Peyer's patch (tissue), 4 donors: ENCODE measurements at places on chromosomes 1 and 21.

DNA sequence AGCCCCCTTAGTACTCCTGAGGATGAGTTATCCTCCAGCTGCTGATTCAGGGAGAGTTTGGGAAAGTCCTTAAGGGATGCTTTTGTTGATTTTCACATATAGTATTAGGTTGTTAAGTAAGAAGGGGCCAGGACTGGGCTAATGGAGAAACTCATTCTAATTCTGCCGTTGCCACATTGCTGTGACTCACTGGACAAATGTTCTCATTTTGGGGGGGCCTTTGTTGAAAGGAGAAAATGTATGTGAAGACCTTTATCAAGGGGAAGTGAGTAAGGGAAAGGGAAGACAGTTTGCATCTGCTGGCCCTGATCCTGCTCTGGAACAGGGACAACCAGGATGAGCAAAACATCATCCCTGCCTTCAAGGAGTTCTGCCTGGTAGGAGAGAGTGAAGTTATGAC lies 123.2 kb upstream of the FGGY start:
- DNase-seq = no peak

DNA sequence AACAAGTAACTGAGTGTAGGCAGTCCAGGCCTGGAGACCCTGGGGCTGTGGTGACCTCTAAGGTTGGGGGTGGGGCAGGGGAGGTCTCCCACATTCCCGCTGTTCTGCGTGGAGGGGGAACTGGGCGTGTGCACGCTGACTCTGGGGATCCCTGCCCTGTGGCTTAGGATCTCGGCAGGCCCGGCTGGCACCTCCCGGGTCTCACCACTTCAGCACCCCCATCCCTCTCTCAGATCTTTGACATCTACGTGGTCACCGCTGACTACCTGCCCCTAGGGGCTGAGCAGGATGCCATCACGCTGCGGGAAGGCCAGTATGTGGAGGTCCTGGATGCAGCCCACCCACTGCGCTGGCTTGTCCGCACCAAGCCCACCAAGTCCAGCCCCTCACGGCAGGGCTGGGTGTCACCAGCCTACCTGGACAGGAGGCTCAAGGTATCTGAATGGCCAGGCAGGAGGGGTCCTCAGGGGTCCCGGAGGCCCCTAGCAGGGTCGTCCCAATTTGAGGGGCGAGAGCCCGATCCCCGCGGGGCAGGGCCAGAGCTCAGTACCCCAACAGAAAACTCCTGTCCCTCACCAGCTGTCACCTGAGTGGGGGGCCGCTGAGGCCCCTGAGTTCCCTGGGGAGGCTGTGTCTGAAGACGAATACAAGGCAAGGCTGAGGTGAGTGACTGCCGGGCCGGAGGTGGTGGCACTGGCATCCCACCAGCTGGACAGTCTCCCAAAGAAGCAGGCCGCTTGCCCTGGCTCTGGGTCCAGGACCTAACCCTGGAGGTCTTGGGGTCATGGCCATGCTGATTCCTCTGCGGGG lies 68.7 kb downstream of the TRIM11 start:
- no peak for DNase-seq

DNA sequence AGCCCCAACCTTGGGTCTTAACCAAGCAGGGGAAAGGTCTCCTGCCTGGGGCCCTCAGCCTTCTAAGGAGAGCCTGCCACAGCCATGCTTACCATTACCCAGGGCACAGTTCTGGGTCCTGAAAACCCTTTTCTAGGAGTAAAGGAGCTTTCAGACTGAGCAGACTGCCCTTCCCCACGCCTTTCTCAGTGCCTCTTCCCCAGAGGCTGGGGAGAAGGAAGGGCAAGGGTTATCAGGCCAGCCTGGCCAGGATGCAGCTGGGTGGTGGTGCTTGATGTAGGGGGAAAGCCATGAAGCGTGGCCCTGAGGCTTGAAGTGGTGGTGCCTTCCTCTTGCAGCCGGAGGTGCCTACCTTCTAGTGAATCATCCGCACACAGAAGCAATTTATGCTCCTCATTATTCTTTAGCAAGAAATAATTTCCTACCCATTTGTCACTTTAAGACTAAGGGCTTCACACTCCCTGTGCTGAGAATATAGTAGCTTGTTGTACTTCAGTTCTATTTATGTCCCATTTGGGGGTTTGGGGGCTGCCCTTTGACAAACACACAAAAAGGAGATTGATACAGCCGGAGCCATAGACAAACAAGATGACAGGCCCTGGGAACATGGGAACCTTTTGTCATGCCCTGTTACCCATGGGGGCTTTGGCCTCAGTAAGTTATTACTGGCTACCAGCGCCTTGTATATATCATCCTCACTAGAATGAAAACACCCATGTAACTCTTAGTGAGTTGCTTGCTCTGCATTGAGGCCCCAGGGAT lies 40.7 kb downstream of the MAN1C1 start:
- no peak for DNase-seq

DNA sequence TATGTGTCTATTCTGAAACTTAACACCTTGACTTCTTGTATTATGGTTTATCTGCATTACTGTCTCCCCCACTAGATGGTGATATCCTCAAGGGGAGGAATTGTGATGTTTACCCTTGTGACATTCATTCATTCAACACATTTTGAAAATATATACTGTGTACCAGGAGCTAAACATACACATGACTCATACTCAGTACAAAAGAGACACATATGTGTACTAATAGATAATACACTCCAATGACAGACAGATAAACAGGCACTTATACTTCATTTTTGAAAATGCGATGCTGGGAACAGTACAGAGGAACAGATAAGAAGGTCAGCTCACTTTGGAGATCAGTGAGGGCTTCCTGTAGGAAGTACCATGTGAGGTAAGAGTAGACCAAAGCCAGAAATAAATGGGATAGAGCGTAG lies 8.9 kb upstream of the RAB3GAP2 start:
- no peak for DNase-seq

GRCh38 chr1:211825980-211826379 lies 4.6 kb downstream of the LPGAT1 start:
- DNase-seq = no peak

DNA sequence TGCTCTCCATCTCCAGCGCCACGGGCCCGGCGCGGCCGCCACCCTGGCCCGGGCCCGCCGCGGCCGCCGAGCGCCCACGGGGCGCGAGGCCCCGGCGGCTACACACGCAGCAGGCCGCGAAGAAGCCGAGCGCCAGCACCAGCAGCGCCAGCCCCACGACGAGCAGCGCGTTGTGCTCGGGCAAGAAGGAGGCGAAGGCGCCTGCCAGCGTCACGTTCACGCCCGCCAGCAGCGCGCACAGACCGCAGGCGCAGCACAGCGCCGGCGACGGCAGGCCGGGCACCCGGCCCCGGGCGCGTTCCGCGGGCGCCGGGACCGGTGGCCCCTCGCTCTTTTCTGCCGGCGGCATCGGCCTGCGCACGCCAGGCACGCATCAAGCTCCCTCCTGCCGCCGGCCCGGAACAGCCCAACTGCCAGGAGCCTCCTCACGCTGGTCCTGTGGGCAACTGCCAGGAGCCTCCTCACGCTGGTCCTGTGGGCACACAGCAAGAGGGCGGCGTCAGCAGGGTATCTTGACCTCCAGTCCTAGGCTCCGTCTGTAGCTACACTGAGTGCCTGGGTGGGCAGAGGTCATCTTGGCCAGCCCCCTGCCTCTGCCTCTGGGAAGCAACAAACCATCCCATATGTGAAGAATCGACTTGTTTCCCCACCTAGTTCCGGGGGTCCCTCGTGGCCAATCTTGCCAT lies 18.1 kb downstream of the KNCN start:
- no peak for DNase-seq

DNA sequence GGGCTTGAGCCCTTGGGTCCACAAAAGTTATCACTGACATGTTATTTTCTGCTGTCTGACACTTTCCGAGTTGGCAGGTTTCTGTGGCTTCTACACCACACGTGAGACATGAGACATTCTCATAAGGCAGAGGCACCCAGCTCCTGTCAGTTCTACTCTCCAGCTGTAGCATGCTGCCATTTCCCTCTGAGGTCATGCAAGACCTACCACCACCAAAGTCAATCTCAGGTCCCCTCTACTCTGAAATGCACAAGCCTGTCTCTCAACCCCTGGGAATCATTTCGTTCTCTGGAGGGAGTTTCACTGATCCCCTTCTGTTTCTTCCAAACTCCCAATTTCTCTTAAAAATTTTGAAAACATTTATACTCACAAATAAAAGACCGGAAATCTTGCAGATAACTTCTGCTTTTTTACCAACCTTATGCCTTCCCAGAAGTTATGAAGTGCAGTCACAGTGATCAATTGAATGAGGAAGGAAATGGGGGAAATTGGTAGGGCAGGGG lies 39.5 kb upstream of the CR2 start:
- no peak for DNase-seq
